T-helper 2 cell (primary cell): ENCODE measurements at places on chromosomes 2 and 18.

DNA sequence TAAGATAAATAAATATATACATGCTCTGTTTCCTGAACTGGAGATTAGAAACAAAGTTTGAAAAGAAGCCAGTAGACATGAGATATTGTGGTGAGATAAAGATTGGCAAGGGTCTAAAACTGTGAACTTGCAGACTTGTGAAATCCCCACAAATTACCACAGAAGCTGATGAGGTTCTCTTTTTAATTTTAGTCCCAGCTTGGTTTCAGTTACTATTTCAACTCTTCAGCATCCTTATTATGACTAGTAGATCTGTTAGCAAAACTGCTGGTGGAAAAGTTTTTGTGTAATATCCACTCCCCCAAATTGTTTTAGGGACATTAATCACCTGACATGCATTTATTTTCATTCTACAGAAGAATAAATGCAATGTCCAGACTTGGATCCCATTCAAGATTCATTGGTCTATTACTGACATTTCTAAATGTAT is 20.8 kb downstream of the RASGRP3 start:
- DNase-seq, result peak; percentile 91

GRCh38 chr2:133608291-133608690 is 40.0 kb upstream of the NCKAP5 start:
- no peak for DNase-seq

DNA sequence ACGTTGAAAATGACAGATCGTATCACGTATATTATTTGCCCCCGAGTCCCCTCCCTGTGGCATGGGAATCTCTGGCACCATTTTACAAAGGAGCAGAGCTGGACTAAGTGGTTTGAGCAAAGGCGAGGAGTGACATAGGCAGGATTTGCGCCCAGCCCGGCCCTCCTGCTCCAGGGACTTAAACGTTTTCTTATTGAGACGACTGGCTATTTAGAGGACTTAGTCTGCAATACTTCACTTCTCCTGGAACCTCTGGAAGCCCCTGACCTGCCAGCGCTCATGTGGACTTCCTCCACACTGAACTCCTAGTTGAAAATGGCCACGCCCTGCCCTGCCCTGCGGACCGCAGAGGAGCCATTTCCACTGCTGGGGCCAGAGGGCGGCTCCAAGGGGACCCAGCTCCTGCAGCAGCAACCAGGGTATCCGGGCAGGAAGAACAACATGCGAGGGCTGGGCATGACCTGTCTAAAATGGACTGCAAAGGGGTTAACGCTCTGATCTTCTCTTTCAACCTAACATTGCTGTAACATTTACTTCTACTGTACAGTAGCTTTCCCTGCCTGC is 690.7 kb downstream of the LRP1B start:
- DNase-seq, result no peak

GRCh38 chr2:65652066-65652465 is 219.7 kb upstream of the SPRED2 start:
- no peak for DNase-seq

GRCh38 chr2:98515250-98515991 is 70.8 kb downstream of the INPP4A start:
- no peak for DNase-seq
